NCI-H1105 treated with DMSO at 0.1 percent for 48 hours (cell line): ENCODE measurements at places on chromosomes 7 and 10.

DNA sequence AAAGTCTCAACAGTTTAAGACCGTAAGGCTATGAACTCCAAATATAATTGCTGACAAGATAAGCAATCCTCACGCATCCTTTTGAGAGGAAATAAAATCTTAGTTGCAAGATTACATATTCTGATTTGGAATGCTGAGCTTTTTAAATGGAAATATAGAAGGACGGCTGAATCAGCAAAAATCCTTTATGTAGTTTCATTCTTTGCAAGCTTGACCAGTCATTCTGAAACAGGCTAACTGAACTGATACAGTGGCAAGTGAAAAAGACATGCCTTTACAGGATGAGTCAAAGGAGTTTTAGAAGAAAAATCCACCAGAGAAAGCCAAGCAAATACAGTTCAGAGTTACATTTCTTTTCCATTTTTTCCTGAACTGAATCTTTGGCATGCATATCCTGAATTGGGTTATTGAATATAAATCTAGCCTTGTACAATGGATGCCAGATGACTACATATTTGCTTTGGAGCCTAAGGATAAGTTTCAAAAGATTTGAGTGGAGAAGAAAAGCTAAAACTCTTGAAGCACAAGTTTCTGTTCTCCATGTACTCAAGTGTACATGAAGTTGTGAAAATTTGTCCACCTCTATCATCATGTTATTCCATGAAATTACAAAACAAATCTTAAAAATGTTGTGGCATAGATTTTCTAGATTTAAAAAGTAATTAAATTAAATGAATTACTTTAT is 4.4 kb downstream of the VIM start:
- no peak for DNase-seq

DNA sequence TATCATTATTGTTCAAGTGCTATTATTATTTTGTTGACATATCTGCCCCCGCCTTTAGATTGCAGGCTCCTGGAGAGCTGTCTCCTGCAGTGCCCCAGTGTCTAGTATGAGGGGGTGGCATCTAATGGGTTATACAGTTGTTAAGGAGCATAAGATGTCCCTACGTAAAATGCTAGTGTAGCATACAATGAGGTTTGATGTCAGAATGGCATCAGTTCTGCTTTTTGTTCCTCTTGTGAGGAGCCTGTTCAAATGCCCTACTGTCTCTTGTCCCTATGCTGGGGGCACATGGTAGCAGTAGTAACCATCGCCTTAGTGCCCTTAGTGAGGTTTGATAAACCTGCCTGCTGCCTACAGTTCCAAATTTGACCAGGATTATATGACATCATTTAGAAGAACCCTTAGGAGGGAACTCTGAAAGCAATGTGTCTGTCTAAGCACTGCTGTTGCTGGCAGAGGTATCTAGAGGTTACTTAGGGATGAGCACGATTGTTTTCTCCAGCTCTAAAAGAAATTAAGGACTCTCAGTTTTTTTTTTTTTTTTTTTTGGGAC is 9.7 kb downstream of the CREM start:
- DNase-seq, result no peak

- DNase-seq, result no peak
These were observed 255.3 kb downstream of the DNAJB9 start for GRCh38 chr7:108824840-108825580.

DNA sequence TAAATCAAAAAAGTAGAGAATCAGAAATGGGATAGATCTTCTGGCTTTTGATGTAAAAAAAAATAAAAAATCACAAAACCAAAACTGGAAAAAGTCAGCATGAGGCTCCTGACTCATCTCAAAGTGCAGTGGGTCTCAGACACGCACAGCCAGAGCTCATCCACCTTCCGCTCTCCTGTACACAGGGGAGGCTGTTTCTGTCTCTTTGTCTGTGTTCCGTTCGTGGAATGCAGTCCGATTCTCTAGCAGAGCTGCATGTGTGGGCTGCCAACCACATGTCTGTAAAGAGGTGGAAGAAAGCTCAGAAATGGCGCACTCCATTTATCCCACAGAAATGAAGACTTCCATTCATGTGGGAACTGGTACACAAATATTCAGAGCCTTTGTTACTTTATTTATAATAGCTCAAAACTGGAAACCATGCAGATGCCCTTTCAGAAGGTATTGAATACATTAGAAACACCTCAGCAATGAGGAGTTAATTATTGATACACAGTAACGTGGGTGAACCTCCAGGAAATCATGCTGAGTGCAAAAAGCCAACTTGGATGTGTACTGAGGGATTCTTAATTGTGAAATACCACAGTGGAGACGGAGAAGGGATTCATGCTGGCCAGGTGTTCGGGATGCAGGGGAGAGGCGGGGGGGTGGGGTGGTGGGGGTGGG is 123.3 kb downstream of the TRRAP start:
- DNase-seq, result no peak

DNA sequence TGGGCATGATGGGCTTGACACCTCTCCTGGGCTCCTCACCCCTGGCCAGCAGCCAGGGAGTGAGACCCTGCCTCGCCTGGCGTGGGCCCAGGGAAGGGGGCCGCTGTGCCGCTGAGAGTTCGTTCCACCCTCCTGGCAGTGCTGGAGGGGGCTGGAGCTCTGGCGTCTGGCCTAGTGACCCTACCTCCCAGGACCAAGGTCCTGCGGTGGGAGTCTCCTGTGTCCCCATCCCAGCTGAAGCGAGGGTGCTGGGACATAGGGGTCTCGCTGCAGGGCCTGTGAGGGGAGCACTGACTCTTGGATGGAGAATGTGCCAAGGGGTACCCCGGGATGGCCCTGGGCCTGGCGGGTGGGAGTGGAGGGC is 1.2 kb downstream of the GTF2IRD1 start:
- DNase-seq, result no peak

- no peak for DNase-seq
These were observed 3.9 kb upstream of the NRF1 start for GRCh38 chr7:129607471-129608120.

GRCh38 chr7:130020434-130020833 is 30.7 kb downstream of the ZC3HC1 start:
- no peak for DNase-seq

- no peak for DNase-seq
These were observed 242.0 kb downstream of the ARHGAP12 start for GRCh38 chr10:31686599-31686998.

GRCh38 chr10:20108021-20108420 is 291.8 kb downstream of the PLXDC2 start:
- no peak for DNase-seq

- no peak for DNase-seq
These were observed 443.5 kb downstream of the PAXIP1 start for GRCh38 chr7:154559454-154559853.
